ENCODE measurements at places on chromosomes 2 and 18. TPM values are rescaled to one million over a fixed set of nuclear protein-coding genes. Genes with fewer than 3 reads are reported as not detected.

Gene DAPL1
- not detected for total RNA-seq

- DNase-seq: peak; percentile 60
These were observed 52.2 kb upstream of the UGP2 start for GRCh38 chr2:63789338-63790020.

DNA sequence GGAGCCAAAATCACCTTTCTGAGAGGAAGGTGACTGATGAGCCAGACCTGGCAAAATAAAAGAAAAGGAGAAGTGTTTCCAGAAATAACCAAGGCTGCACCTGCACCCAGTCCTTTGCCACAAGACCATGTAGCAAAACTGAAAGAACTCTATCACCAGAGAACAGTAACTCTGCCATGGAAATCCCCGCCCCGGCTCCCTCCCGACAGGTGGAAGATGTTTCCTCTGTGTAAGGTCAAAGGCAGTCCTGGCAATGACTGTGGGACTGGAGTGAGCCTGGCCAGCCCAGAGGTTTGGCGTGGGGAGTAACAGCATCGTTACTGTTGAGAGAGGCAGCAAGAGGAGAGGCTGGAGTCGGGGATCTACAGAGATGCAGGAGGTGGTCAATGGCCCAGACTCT, 42.3 kb downstream of the SPRED2 start:
- no peak for DNase-seq

DNA sequence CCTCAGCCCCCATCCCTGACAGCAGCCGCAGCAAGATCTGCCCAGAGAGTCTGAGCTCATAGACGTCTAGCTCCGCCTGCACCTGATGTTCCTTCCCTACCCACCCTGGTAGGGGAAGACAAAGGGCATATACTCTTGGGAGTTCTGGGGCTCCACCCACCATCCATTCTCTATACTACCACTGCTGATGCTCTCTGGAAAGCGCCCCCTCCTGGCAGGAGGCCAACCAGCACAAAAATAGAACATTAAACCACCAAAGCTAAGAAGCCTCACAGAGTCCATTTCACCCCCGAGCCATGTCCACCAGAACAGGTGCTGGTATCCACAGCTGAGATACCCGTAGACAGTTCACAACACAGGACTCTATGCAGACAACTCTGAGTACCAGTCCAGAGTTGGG, 662.6 kb upstream of the FAM98A start:
- DNase-seq: no peak

Gene CD8B2
- total RNA-seq: not detected

Gene OR6B2
- total RNA-seq: not detected

DNA sequence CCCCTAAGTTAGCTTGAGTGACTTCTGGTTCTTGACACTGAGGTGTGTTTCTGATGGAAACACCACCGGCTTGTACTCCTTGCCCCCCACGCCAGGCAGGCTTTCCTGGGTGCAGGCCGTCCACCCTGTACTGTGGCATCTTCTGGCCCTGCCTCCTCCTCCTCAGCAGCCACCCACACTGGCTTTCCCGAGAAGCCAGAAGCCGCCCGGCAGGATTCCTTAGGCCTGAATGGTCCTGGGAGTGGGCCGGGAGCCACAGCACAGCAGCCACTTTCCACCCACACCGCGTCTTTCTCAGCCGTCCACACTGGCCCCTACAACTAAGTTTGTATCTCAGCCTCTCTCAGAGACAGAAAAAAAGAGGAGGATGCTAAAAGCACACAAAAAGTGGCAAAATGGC, 2.1 kb upstream of the HSBP1L1 start:
- no peak for DNase-seq

Gene CXCR2
- not detected for total RNA-seq

DNA sequence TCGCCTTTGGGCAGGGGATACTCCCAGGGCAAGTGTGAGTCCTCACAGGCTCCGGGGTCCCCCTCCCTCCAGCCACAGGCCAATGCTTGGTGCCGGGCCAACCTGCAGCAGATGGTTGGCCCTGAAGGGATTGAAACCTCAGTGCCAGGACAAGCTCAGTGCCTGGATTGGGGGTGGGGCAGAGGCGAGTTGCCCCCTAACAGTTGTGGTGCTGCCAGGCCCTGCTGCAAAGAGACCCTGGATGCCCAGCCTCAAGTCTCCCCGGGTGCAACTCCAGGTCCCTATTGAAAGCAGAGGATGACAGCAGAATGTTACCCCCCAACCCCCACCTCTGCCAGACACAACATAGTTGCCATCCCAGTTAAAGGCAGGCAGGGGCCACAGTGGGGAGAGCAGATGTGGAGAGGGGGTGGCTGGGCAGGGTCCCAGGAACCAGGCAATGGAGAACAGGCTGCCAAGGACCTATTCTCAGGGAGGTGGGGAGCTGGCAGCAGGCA, 9.5 kb upstream of the RNF103 start:
- DNase-seq: no peak

Gene CCDC150
- total RNA-seq: 3.9 TPM

DNA sequence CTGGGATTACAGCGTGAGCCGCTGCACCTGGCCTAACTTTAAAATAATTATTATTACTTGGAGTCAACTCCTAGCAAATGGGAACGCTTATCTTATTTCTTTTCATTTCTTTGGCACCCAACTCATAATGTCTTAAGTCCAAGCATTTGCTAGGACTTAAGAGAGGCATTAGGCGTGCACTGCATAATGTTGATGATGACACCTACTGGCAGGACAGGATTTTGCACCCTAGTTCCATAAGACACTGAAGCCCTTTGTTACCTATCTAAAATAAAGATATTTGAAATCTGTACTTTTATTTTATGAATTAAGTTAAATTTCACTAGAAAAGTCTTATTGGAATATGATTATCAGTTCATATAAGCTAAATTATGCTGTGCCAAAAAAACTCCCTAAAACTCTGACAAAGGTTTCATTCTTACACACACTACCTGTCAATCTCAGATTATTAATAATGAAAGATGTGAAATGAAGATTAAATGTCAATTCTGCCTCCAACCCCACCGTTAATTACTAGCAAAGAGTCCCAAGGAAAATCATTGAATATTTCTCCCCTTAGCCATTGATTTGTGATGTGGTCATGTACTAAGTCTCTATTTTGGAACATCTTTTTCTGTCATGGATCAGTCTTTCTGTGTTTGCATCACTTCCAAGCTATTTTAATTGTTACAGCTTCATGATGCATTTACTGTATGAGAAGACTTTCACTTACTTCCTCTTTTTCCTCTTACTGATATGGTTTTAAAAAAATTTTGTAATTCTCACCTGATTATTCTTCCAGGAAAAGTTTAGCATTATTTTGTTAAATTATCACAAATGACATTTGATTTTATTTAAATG, 12.7 kb upstream of the CDH2 start:
- peak; percentile 75 for DNase-seq

- no peak for DNase-seq
These were observed 237.3 kb upstream of the MYT1L start for GRCh38 chr2:2568411-2568810.

- no peak for DNase-seq
These were observed 4.1 kb downstream of the HS6ST1 start for GRCh38 chr2:128314348-128315121.

Gene ACOXL
- not detected for total RNA-seq

- DNase-seq: peak; percentile 48
These were observed 249.7 kb downstream of the SP3 start for GRCh38 chr2:173715441-173715840.

GRCh38 chr2:170862286-170862902, 45.7 kb downstream of the GAD1 start:
- DNase-seq: no peak

- DNase-seq: no peak
These were observed 119.9 kb upstream of the PIEZO2 start for GRCh38 chr18:11269257-11269656.

Gene GPR45
- total RNA-seq: not detected

DNA sequence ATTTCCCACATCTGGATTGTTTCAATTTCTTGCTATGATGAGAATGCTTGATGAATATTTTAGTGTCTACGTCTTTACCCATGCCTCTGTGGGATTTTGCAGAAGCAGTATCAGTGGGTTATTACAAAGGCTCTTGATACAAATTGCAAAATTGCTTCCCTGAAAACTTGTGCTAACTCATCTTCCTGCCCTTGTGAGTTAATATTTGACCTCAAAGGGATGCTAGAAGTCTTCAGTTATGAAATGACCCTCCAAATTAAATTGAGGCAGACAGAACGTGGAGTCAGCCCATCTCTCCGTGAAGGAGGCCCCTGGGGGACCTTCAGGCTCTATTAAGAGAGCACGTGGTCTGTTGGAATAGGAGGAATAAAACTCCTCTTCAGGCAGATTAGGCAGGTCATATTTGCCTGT, 239.2 kb upstream of the HS6ST1 start:
- DNase-seq: peak; percentile 64

Gene KCNS3
- 1.3 TPM for total RNA-seq

DNA sequence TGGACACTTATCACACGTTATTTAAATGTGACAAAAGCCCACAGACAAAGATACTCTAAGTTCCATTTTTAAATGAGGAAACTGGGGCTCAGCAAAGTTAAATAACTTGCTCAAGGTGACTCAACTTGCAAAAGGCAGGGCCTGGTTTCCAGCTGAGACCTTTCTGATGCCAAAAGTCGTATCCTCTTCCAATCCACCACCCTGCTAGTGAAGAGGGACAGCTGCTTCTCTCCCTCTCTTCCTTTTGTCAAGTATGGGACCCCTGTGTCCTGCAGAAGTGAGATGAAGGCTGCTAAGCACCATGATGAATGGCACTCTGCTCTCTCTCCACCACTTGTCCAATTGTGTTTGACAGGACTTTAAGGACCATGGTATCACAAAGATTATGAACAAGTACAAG, 140.9 kb downstream of the DYM start:
- peak; percentile 15 for DNase-seq

GRCh38 chr18:48777026-48777743, 173.6 kb downstream of the SMAD7 start:
- DNase-seq: peak; percentile 42

Gene ROCK2
- total RNA-seq: 58.1 TPM

- DNase-seq: no peak
These were observed 153.7 kb downstream of the SNTG2 start for GRCh38 chr2:1104364-1104763.

Gene EDAR
- not detected for total RNA-seq

DNA sequence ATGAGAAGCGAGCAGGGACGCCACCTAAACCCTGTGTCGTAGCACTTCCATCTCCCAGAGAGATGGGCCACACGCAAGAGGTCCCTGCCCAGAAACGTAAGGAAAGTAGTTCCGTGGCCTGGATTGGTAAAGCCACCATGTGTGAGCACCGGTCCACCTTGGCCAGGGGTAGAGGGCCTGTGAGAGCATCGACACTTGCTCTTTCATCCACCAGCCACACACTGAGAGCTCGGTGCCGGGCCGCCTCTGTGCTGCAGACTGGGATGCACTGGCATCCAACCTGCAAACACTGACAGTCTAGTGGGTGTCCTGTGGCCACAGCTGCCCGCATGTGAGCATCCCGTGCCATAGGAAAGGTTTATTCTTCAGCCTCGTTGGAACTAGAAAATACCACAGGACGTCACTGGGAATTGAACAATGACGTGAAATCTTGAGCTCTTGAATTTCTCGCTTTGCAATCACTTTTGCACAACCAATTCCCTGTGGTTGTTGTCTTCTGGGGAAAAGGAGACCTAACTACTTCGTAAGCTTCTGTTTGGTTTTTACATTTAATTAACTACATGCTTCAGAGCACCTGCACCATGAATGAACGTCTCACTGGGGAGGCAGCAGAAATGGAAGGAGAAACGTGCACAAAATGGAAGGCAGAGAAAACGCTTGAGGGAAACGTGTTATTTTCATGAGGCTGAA, 212.0 kb upstream of the RAB6C start:
- no peak for DNase-seq

Gene CFC1
- not detected for total RNA-seq

Gene MDH1B
- total RNA-seq: 1.8 TPM

- DNase-seq: no peak
These were observed 184.8 kb upstream of the KLHL29 start for GRCh38 chr2:23200068-23200786.

Gene SCYGR1
- not detected for total RNA-seq

DNA sequence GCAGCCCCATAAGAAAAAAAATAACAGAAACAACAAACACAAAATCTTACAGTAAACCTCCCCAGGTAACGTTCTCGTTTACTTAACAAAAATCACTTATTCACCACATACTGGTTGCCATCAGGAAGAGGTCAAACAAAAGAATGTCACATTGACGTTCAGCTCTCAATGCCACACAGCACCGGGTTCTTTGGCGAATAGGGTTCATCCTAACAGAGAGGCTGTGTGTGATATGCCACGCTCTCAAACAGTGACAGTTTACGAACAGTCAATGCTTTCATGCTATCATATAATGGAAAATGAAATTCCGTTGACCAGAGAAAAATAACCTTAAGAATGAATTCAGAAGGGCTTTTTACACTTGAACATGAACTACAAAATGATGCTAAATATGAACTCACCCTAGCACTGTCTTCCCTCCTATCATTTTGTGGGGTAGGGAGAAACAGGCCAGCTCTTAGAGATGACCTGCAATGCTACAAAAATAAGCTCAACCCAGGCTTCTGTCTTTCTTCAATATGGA, 2.0 kb downstream of the TMEM163 start:
- no peak for DNase-seq

DNA sequence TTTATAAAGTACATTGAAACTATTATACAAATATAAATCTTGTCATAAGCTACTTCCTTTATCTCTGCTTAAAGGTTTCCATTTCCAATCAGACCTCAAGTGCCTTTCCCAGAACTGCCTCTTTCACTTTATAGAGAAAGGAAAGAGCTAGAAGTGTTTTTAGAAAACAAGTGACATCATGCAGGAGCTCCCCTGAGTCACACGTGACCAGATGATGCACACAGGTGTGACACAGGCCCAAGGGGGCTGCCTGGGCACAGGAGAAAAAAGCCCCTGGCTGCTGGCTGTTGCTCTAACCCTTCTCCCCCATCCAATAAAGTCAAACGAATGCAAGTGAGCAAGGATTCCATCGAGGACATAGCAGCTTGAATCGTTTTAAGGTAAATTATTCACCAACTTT, 21.4 kb upstream of the SH3BP4 start:
- DNase-seq: no peak

DNA sequence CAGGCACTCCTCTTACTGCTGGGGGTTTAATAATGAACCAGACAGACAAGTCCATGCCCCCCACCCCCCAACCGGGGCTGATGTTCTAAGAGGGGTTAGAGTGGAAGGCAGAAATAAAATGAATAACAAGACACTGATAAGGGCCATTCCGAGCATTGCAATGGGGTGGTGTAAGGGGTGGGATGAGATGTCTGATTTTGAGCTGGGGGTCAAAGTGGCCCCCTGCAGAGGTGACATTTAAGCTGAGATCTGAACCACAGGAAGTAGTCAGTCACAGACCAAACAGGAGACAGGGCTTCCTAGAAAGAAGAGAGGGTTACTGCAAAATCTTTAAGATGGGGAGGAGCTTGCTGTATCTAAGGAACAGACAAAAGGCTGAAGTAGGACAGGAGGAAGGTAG, 180.6 kb upstream of the SH3BP4 start:
- no peak for DNase-seq

Gene FAM161A
- 2.6 TPM for total RNA-seq

GRCh38 chr2:58900246-58901027, 659.3 kb upstream of the FANCL start:
- DNase-seq: no peak

Measured in fibroblast of lung (primary cell).